ENCODE measurements at places on chromosomes 3 and 15.

DNA sequence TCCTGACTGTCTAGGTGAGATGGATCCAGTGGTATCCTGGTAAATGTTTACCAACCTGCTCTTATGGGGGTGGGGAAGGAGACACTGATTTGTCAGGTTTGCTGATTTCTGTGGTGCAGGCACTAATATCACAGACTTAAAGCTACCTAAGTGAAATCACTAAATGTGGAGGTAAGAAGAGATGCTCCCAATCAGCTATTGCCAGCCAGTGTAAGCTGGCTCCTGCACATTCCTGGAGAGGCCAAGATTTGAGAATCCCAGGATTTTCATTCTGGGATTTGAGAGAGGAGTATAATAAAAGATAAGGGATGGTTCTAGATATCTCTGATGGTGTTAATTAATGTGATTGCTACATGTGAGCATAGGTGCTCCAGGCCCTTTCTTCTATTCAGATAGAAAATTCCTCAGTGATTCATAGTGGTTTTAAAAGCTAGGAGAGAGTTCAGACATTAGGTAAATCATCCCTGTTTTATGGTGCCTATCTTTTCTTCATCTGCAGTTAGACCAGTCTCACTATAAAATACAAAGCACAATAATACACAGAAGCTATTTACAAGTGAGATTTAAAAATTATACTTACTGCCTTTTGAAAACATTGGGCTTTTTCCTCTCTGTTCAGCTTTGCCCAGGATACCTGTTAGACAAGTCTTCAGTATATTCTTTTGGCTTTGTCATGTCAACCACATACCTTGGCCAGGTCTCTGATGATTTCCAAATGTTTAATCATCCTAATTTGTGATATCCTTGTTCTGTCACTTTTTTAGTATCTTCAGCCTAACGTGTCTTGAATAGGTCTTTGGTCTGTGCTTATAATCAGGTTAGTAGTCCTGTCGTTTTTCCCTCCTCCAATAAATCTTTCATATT, 90.9 kb downstream of the MBNL1 start:
- no peak for DNase-seq

GRCh38 chr3:7684182-7684715, 817.4 kb upstream of the LMCD1 start:
- DNase-seq, result no peak

GRCh38 chr3:112001526-112001925, 2.8 kb downstream of the TAGLN3 start:
- no peak for DNase-seq

- no peak for DNase-seq
Observed at GRCh38 chr15:80694611-80695098, 455 bp upstream of the ABHD17C start.

- no peak for DNase-seq
Observed at GRCh38 chr3:40546816-40547215, 22.1 kb downstream of the ZNF621 start.

DNA sequence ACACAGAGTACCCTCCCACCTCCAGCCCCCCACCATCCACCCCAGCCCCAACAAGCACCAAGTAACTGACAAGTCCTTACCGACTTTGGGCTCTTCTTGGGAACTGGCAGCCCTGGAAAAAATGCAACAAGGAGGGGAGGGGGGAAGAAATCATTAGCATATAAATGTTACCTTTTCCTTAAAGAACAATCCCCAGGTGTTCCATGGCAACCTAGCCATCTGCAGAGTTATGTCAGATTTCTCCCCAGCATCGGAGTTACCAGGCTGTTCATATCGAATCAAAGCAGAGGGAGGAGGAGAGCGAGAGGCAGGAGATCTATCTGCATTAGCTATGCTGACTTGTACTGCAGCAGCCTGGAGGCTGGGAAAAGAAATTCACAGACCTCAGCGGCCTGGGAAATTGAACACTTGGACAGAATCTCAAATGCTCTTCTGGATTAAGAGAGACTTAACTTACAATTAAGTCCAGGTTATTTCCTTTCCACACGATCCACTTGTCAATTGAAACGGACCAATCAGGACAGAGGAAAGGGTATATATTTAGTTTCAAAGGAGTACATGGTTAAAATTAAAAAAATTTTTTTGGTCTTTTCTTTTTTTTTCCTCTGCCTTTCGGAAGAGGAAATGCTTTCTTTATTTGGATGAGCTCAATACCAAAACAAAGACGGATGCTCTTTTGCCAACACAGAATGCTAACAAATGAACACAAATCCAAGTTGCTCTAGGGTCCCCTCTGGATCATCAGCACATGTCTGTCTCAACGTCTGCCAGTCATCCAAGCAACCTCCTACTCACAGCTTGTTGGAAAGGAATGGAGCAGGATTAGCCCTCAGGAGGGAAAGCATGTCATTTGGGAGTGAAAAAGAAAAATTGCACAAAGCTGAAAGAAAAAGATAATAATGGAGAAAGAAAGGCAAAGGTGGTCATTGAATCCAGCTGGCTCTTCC, 637.1 kb downstream of the MAGI1 start:
- DNase-seq, result no peak

- no peak for DNase-seq
Observed at GRCh38 chr3:32791833-32792232, 26.0 kb upstream of the TRIM71 start.
